Cardiac muscle cell (in vitro differentiated cells and primary cell): ENCODE measurements at places on chromosomes 4 and X. TPM values are rescaled to one million over a fixed set of nuclear protein-coding genes. Genes with fewer than 3 reads are reported as not detected.

- no peak for DNase-seq
These were observed 551.2 kb upstream of the PABPC5 start for GRCh38 chrX:90883479-90883878.

DNA sequence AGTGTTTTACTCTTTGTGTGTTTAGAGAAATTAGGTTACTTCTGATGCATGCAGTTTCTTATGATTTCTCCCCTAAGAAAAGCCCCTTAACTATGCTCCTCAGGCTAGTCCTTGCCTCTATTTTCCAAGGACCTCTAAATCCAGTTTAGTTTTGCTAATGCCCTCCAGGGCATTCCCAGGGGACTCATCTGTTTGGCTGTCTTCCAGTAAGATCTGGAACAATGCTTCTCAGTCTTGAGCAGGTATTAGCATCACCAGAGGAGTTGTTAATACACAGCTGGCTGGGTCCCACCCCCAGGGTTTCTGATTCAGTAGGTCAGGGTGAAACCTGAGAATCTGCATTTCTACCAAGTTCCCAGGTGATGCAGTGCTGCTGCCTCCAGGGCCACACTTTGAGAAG lies 56.9 kb downstream of the OTC start:
- no peak for DNase-seq

DNA sequence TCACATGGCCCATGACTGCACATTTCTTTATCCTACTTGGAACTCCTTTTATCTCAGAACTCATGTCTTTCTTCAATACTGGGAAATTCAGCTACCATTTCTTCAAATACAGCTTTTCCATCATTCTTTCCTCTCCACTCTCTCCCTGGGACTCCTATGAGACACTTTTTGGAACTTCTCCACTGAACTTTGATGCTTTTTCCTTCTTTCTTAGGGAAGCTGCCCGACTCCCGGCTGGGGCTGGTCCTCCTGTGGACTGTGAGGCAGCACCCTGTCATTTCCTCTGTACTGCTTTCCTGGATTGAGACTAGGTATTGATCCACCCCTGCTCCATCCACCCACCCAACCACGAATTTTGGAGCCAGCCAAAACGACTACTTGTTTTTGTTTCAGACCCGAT lies 40.0 kb downstream of the ZFYVE28 start:
- DNase-seq, result no peak

DNA sequence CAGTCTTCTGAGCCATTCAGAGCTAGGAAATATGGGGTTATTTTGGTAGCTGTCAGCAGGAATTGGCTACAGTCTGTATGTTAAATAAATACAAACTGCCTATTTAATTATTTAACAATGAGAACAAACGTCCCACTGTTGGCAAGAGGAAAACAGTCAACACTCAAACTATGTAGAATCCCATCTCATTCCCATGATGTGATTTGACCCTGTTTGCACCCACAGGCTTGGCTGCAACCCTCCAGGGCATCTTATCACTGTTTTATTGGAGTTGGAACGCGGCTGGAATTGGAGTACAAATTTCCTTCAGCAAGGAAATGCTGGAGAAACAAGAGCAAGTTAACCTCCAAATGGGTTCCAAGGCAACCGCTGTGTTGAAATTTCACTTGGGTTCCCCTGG lies 124.0 kb downstream of the KIT start:
- peak; percentile 48 for DNase-seq

GRCh38 chr4:14888790-14889572 lies 113.3 kb upstream of the CPEB2 start:
- no peak for DNase-seq

DNA sequence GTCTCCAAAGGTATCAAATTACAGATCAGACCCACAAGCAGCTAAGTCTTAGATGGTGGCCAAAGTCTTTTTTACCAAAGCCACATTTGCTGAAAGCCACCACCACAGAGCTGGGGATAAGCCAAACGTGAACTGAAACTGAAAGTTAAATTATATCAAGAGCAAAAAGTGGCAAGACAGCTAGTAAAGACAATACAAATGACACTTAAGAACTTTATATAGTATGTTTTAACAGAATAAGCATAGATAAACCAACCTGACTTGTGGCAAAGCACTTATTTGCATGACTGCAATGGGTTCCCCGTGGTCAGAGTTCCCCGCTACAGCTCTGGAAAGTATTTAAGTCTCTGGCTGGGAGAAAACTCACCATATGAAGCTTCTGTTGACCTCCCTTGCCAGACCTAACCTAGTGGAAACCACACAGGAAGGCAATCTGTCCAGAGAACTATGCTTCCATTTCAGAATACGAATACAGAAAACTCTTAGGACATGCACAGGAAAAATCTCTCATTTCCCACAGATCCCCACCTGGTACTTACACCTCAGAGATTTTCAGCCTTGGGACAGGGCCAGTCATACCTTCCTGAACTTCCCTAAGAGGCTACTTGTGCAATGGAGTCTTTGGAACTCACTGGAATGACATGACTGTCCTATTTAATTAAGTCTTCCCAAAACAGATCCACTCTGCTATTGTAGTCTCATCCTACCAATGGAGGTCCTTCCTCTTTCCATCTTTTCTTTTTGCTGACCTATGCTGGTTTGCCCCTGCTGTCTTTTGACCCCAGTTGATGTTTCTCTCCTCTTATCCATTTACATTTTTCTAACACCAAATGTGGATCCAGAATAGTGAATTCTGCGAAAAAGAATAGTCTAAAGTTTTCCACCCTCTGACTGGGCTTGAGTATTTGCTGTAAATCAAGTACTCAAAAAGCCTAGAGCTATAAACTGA lies 225.1 kb downstream of the NR3C2 start:
- no peak for DNase-seq

GRCh38 chrX:121336831-121337421 lies 289.5 kb downstream of the GLUD2 start:
- DNase-seq, result no peak

- DNase-seq, result no peak
These were observed 470.2 kb downstream of the SPRY1 start for GRCh38 chr4:123866796-123867195.

GRCh38 chr4:140071806-140072205 lies 82.2 kb downstream of the MAML3 start:
- DNase-seq, result no peak

GRCh38 chr4:4779486-4779885 lies 80.0 kb upstream of the MSX1 start:
- DNase-seq, result no peak

GRCh38 chr4:148686449-148686848 lies 244.2 kb upstream of the NR3C2 start:
- DNase-seq, result no peak

DNA sequence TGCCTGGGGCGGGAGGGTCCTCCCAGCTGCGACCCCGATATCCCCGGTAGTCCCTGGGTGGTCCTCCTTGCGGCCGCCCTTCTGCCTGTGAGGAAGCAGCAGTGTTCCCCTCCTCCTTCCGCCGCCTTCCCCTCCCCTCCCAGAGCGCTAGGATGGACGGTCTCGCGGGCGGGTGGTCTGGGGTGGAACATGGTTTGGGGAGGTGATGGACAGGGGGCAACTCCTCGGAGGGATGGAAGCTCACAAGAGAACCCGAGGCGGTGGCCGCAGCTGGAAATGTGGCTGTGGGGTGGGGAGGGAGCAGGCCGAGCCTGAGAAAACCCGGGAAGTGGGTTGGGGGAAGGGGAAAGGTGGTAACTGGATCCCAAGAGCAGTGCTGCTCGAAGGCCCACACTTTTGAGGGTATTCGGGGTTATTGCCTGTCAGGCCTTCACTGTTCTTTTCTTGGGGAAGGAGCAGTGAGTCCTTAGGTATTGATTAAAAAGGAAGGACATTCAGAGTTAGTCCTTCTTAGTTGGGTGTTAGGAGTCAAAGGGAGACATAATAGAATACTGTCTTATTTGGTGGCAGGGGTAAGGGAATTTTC lies 581 bp downstream of the UBE2K start:
- peak; percentile 59 for DNase-seq

DNA sequence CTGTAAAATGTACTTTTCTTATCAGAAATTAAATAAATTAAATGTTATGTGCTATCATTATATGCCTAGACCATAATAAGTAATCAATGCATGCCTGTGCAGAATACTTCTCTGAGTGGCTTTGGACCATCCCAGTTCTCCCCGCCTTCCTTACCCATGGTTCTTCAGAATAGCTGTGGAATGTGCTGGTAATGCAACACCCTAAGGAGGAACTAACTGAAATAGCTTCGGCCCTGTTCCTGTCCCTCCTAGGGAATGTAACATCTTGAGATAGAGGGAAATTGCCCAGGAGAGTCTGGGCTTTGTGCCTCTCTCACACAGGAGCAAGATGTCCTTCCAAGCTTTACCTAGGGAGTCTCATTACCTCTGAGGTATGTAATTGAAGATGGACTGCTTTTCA lies 693.6 kb upstream of the HS3ST1 start:
- no peak for DNase-seq

DNA sequence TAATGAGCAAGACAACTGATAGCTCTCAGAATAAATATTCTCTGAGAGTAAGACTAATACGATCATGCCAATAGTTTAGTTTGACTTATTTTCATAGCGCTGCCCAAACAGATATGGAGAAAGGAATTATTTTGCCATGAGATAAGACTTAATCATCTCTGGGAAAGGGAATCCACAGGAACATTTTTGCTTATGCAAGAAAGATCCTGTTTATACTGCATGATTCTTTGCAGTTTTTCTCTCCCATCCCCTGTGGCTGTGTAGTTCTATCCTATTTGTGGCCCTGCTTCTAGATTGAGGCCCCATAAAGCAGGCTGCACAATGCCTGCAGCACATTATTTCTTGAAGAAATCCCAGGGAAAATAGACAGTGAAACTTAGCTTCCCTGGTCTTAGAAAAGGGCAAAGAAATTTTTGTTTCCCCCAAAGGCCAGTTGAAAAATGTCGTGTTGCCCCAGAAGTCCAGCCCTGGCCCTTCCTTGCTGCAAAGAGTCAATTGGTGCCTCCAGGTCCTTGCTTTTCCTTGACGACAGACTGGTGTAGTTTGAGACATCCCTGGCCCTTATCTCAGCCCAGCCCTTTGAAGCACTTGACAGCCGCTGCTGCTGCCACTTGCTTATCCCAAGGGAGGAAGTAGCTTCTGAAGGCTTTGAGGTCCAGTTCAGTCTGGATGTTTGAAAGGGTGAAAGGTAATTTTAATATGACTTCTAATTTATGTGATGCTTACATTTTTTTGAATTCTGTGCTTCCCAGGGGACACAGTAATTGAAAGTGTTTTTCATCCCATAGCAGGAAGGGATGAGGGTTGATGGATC lies 45.0 kb upstream of the SH3RF1 start:
- peak; percentile 40 for DNase-seq

- peak; percentile 63 for DNase-seq
These were observed 26.9 kb downstream of the ARSJ start for GRCh38 chr4:113952452-113953029.

GRCh38 chrX:19795307-19795706 lies 92.1 kb downstream of the SH3KBP1 start:
- no peak for DNase-seq

GRCh38 chr4:62006108-62006507 lies 806.0 kb downstream of the ADGRL3 start:
- no peak for DNase-seq

- DNase-seq, result no peak
These were observed 69.3 kb downstream of the HHIP start for GRCh38 chr4:144715230-144715629.

- DNase-seq, result no peak
These were observed 730.8 kb upstream of the NDST4 start for GRCh38 chr4:115844180-115844579.

DNA sequence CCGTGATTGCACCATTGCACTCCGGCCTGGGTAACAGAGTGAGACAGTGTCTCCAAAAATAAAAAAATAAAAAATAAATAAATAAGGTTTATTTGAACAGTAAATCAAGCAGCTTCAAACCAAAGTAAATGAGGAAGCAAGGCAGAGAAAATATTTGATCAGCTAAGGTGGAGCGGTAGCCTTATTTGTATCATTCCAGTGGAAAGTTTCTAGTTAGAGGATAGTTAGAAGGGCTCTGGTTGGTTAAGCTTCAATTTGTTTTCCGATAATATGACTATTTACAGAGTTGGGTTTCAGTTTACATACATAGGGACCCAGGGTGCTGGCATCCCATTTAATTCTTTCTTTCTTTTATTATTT lies 21.8 kb upstream of the OPHN1 start:
- no peak for DNase-seq

SLC16A2 gene
- polyA plus RNA-seq, result 8.7 and 11.8 TPM in 2 replicates

CRMP1 gene
- 9.4 and 11.6 TPM in 2 replicates for polyA plus RNA-seq

MND1 gene
- polyA plus RNA-seq, result 6.5 and 15.9 TPM in 2 replicates

SAGE1 gene
- not detected in 2 replicates for polyA plus RNA-seq

ADD1 gene
- polyA plus RNA-seq, result 274 and 297 TPM in 2 replicates

SORBS2 gene
- 470 and 545 TPM in 2 replicates for polyA plus RNA-seq

KCNIP4 gene
- 14.5 and 30.4 TPM in 2 replicates for polyA plus RNA-seq

ADH1C gene
- polyA plus RNA-seq, result not detected in 2 replicates
